ENCODE measurements at places on chromosomes 1 and 21. TPM values are rescaled to one million over a fixed set of nuclear protein-coding genes. Genes with fewer than 3 reads are reported as not detected.

UTP25 gene
- total RNA-seq, result 10.1 TPM

TINAGL1 gene
- total RNA-seq, result 0.55 TPM

TXNIP gene
- total RNA-seq, result 0.89 TPM

PLA2G2A gene
- not detected for total RNA-seq

PLA2G2C gene
- total RNA-seq, result not detected

GPR37L1 gene
- 0.10 TPM for total RNA-seq

All from A549 treated with AZD2906 at 1 μM for 4 hours (cell line).